ENCODE measurements at places on chromosomes 2 and 18.

GRCh38 chr18:50590593-50590992 is 30.7 kb downstream of the MAPK4 start:
- no peak for DNase-seq

DNA sequence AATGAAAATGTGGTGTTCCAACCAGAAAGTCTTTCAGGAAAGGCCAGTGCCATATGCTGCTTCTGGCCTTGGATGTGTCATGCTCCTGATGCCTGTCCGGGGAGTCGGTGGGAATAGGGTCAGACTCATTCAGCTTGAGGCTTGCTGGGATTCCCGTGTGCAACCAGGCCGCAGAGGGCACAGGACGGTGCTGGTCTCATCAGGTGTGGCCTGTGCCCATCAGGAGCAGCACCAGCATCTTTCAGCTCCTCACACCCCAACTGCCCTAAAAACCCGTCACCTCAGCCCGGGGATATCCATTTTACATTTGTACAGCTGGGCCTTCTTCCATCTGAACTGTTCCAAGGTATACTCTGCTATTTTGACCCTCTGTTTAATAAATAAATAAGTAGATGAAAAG is 13.3 kb upstream of the CNNM3 start:
- DNase-seq, result no peak

- DNase-seq, result no peak
Observed at GRCh38 chr2:157572725-157573124, 55.9 kb downstream of the ACVR1C start.

DNA sequence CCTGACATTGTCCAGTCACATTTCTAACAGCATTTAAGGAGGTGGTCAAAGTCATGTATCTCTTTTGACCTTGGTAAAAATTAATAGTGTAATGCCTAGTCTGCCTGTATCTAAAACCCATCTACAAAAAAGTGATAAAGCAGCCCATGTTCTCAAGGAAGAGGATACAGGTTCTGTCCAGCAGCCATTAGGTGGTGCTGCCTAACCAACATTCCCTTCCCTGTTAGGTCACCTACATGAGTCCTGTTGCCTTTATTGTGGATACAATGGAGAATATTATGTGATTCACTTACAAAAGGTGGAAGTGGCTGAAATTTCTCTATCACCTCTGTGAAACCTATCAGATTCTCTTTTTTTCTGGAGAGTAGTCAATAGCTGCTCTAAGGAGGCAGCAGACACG is 52.5 kb downstream of the AQP4 start:
- DNase-seq, result no peak

DNA sequence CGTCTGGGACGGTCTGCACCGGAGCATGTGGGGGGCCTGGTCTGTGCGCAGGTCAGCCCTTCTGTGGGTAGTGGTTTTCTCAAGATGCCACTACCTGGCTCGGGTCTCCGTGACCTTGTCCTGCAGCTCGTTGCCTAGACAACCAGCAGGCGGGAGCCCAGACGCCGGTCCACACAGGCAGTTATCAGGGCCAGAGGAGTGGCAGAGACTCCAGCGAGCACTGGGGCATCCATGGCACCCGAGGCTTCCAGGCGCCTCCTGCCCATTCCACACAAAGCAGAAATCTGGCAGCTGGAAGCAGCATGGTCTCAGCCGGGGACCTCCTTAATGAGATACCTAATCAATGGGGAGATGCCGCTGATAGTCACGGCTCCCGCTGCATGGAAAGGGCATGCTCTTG is 156.1 kb downstream of the FAM210A start:
- DNase-seq, result no peak

GRCh38 chr2:45442026-45442425 is 169.0 kb downstream of the SRBD1 start:
- DNase-seq, result no peak

DNA sequence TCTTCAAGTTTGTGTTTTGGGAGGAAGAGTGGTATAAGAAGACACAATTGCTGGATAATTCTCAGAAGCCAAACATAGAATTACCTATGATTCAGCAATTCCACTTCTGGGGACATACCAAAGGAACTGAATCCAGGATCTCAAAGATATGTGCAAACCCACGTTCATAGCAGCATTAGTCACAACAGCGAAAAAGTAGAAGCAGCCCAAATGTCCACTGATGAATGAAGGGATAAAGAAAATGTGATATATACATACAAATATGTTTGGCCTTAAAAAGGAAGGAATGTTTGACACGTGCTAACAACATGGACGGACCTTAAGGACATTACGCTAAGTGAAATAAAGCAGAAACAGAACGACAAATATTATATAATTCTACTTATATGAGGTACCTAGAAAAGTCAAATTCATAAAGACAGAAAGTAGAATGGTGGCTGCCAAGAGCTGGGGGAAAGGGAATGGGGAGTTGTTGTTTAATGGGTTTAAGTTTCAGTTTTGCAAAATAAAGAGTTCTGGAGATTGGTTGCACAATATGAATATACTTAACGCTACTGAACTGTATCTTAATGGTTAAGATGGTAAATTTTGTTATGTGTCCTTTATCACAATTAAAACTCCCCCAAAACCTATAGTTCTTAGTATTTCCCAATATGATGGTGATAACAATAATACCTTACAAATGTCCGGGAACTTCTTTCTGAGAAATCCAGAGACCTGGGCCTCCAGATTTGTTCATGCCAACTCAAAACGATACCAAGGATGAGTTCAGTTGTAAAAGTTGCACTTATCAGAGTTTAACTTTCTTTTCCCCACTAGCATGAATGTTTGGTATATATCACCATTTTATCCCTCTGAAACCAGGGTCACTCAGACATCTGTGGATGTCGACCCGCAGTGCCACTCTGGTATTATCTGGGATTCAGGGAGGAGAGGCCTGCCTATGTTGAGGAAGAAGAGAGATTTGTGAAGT is 33.7 kb upstream of the WIPF1 start:
- DNase-seq, result no peak

DNA sequence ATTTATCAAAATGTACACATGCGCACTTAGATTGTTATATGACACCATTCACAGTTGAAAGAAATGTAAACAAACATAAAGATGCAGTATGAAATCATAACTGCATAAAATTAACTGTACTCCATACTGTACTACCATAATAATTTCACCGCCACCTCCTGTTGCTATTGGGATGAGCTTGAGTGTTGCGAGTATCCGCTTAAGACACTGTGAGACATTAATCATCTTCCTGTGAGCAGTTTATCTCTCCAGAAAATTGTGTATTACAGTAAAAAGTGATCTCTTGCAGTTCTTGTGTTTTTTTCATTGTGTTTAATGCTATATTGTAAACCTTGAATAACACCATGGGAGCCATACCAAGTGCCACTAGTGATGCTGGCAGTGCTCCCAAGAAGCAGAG is 46.1 kb downstream of the OLA1 start:
- no peak for DNase-seq

- DNase-seq, result no peak
Observed at GRCh38 chr18:10661317-10661716, 135.5 kb downstream of the NAPG start.

GRCh38 chr18:34709104-34709503 is 994 bp upstream of the DTNA start:
- DNase-seq, result no peak

GRCh38 chr2:191374366-191374765 is 129.2 kb downstream of the MYO1B start:
- no peak for DNase-seq

GRCh38 chr2:136019306-136019705 is 33.9 kb upstream of the DARS1 start:
- no peak for DNase-seq

DNA sequence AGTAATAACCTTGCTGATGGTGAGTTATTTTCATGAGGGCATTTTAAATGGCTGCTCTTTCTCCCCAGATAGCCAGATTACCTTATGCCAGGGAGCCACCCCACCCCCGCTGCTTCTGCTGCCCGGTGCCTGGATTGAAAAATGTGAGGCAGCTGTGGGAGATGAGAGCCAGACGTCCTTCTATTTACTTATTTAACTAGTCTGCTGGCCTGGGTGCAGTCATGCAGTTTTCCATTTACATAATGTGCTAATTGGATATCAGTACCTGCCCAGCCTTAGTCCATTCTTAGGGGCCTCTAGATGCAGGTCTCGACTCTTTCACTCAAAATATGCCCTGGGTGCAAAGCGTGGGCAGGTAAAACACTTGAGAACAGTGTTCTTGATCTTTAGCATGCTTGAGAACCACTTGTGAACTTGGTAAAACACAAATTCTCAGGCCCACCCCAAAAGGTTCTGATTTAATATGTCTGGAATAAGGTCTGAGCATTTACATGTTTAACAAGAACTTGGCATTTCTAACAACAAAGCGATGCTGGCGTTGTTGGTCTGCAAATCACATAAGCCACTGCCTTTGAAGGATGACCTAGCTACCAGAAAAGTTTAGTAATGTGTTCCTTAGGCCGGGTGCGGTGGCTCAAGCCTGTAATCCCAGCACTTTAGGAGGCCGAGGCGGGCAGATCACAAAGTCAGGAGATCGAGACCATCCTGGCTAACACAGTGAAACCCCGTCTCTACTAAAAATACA is 154.3 kb downstream of the NRP2 start:
- DNase-seq, result no peak

DNA sequence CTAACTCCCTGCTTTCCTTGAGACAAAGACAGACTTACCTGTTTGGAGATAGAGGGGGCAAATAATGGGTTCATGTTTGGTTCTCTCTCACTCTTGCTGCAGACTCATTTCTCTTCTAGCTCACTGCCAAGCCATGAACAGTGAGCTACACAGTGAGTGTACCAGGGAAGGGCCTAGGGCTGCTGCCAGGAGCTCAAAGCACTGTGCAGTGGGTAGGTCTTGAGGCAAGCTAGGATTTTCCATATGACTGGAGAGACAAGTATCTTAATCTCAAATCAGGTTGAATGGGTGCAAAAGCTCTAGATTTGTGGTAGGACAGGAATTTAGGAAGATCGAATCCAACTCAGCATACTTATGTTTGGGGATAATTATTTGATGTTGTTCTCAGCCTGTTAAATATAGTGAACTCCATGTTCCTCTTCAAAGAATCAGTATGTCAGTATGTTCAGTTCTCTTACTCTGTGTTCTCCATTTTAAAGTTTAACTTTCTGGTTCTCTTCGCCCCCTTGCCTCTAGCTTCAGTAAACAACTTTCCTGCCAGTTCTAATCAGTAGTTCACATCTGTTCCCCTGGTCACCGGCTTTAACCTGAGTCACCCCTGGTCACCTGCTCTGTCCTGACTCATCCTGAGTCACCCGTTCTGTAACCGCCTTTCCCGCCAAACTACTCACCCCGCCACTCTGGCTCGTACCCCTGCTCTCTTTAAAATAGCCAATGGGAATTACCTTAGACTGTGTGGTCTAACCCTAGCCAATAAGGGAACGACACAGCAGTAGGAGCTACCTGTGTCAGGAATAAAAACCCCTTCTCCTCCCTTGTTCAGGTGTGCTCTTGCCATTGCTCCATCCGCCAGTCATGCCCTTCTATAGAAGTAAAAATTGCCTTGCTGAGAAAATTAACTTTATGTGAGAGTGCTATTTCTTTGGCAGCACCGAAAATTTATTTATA is 21.9 kb downstream of the SLC25A52 start:
- DNase-seq, result no peak

DNA sequence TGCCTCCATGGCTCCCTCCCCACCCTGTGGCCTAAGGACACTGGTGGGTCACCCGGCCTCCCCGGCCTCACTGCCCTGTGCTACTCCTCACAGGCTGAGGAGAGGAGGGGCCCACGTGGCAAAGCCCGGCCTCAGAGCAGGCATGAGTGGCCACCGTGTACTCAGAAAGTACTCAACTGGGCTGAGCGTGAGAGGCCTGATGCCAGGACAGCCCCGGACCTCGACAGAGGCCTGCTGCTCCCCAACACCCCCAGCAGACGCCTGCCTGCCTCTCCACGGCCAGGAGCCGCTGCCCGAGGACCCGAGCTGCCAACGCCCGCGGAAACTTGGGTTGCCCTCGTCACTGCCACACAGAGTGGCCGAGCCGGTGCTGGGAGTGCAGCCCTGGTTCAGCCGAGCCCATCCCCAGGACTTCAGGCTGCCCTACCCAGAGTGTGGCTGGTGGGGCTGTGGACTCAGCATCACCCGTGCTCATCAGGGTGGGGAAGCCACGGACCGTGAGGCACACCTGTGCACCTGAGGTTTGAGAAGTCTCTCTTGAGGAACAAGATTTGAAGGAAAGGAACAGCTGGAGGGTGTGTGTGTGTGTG is 59.3 kb downstream of the CENPO start:
- DNase-seq, result no peak

- DNase-seq, result no peak
Observed at GRCh38 chr2:237306083-237306786, 107.7 kb downstream of the COL6A3 start.

DNA sequence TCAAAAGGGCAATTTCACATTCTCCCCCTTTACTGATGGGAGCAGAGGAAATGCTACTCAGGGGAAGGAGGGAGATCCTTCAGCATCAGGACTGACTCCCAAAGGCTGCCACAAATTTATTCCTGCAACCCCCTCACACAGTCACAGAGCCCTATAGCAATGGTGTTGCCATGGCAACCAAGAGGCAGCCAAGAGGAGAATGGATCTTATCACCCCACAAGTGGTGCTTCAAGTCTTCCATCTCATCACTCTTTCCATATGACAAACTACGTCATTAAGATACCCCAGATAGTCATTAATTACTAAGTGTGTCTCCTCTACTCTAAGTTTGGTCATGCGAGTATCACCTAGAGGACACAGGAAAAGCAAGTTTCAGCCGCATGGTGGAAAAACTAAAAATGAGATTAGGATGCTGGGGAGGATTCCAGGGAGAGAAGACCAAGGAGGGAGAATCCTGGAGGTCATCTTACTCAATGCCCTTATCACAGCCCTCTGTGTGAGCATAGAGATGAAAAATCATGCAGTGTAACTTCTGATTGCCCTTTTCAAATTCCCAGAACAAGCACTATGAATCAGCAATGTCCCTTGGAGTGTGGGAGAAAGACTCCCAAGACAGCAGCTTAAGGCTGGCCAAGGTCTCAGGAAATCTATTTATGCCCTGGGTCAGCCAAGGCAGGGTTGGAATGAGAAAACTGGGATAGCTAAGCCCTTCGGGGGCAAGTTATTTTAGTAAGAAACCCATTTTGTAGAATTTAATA is 885.7 kb upstream of the KLHL29 start:
- no peak for DNase-seq

- DNase-seq, result no peak
Observed at GRCh38 chr2:171253279-171253678, 92.6 kb upstream of the TLK1 start.
